Astrocyte (in vitro differentiated cells and primary cell): ENCODE measurements at places on chromosomes 3 and 15. TPM values are rescaled to one million over a fixed set of nuclear protein-coding genes. Genes with fewer than 3 reads are reported as not detected.

KNG1 gene
- total RNA-seq, result not detected in 2 replicates

PRR23B gene
- total RNA-seq, result not detected in 2 replicates

TRPC1 gene
- 15.7 and 19.2 TPM in 2 replicates for total RNA-seq

CCDC13 gene
- total RNA-seq, result 0.84 and 1.3 TPM in 2 replicates

TRIM59 gene
- 15.8 and 20.6 TPM in 2 replicates for total RNA-seq

TRIM42 gene
- total RNA-seq, result not detected in 2 replicates

FOXB1 gene
- total RNA-seq, result 0.96 and 1.3 TPM in 2 replicates

GRCh38 chr3:142828703-142829305 is 60.1 kb downstream of the PCOLCE2 start:
- peak; percentile 44 for DNase-seq

GRCh38 chr15:56919031-56919608 is 676 bp downstream of the TCF12 start:
- DNase-seq, result peak; percentile 65

DNA sequence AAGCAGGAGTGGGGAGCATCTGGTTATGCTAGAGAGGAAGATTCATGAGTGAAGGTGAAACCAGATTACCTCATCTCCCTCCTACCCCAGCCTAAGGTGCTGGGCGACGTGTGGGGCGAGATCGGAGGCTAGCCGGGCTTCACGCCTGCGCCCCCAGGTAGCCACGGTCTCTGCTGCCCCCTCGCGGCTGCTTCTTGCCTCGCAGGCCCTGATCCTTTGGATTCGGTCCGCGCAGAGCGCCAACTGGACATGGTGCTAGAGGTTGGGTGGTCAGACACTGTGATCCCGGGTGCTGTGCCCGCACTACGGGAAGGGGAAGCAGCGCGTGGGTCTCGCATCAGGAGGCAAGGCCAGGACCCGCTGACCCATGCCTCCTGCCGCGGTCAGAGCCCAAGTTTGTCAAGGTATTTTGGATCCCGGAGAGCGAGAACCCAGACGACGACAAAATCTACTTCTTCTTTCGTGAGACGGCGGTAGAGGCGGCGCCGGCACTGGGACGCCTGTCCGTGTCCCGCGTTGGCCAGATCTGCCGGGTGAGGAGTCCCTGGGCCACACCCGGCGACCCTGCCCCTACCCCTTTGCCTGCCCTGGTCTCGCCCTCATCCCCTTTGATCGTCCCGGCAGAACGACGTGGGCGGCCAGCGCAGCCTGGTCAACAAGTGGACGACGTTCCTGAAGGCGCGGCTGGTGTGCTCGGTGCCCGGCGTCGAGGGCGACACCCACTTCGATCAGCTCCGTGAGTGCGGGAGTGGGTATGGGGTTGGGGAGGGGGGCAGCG is 4.2 kb downstream of the SEMA3B start:
- DNase-seq, result no peak

DNA sequence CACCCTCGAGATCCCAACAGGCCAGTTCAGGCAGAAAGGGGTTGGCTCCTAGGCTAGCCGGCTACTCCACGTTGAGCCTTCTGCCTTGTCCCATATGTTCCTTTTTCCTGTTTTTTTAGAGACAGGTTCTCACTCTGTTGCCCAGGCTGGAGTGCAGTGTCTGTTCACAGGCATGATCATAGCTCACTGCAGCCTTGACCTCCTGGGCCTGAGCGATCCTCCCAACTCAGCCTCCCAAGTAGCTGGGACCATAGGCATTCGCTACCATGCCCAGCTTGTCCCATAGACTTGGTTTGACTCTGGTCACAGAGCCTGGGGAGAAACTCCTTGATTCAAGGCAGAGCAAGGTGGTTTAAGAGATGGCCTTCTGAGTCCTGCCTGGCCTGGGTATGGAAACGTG is 32.3 kb downstream of the ZNF710 start:
- DNase-seq, result no peak

GRCh38 chr15:65816441-65816840 is 24.3 kb upstream of the DENND4A start:
- no peak for DNase-seq

DNA sequence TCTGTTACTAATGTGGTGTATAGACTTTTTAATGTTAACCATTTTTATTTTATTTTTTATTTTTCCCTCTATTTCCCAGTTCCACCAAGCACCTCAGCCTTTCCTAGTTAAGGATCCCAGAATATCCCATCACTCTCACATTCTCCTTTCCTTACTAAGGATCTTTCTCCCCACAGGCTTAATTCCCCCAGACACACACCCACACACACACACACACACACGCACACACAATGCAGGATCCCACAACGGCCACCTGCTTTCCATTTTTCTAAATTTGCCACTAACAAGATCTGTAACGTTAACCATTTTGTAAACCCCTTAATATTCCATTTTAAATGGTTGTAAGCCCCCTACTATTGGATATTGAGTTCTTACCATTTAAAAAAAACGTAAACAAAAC is 404.1 kb downstream of the ZIC1 start:
- DNase-seq, result no peak

DNA sequence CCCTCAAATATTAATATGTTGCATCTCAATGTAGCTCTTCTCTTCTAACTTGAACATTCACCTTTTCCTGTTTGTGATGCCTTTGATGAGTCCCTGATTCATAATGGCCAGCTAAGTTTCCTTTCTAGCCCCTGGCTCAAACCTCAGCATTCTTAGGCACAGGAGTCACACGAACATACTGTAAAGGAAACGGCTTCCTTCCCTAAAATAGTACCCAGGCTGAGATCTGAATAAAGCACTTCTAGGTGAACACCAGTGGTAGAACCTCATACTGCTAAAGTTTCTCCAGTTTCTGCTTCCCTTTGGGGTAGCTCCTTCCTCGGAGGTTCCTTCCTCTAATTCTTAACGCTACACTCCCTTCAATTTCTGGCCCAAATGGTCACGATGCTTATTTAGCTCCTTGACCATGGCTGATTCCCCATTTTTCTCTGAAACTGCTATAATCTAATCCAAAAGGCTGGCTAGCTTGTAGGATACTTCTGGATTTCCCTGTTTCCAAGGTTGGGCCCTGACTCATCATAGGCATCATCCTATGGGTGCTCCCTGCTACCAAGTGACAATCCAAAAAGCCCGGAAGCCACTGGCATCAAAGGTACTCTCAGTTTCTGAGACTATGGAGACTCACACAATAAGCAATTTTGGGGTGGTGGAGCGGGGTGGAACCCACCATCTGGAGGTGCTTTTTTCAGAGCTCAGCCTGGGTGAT is 2.4 kb downstream of the ANAPC13 start:
- DNase-seq, result peak; percentile 90

- DNase-seq, result no peak
Measured at GRCh38 chr3:61008998-61009380, 242.3 kb downstream of the FHIT start.

DNA sequence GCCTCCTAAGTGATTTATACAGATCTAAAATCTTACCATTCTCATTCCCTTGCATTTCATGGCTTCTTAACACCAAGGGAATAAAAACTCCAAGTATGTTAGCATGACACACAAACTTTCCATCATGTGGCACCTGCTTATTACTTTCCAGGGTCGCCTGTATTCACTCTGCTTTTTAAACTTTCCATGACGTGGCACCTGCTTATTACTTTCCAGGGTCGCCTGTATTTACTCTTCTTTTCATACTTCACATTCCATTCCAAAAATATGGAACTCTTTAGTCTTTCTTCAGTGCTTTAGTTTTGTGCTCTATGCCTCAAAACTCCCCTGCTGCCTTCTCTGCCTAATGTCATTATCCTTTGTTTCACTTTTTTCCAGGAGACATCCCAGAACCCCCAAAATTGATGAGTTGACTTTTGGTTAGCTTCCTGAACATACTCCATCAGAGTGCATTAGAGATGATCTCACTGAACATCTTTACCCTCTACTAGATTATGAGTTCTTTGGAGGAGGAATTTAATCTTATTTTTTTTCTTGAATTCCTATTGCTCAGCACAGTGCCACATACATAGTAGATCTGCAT is 47.0 kb downstream of the CALML4 start:
- DNase-seq, result peak; percentile 7

DNA sequence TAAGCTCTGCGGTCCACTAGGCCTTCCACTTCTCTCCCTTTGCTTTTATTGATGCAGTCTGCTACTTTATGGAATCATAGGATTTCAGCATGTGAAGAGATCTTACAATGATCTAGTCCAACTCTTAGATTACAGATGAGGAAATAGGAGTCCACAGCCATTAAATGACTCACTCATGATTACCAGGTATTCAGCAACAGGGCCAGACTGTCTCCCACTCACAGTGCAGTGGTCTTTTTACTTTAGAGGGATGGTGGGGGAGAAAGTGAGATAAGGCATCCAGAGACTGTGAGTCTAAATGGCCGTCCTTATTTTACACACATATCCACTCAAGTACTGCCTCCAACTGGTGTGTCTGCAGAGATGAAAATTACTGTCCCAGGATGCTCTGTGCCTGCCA is 88.5 kb upstream of the SKOR1 start:
- DNase-seq, result peak; percentile 14

- no peak for DNase-seq
Measured at GRCh38 chr3:131328721-131329120, 52.9 kb upstream of the NUDT16 start.
